ENCODE measurements at places on chromosomes 3 and 15. TPM values are rescaled to one million over a fixed set of nuclear protein-coding genes. Genes with fewer than 3 reads are reported as not detected.

The PYGO1 gene
- 10.6 TPM for total RNA-seq

The CLPX gene
- 45.1 TPM for total RNA-seq

The SV2B gene
- under 0.01 TPM for total RNA-seq

The IQCF5 gene
- not detected for total RNA-seq

The SKOR1 gene
- total RNA-seq: 0.12 TPM

The SHQ1 gene
- total RNA-seq: 19.6 TPM

The FRMD5 gene
- total RNA-seq: 11.1 TPM

The TMC3 gene
- not detected for total RNA-seq

The PBRM1 gene
- total RNA-seq: 96.0 TPM

The ZNF660 gene
- total RNA-seq: 1.7 TPM

The DZIP1L gene
- total RNA-seq: 40.7 TPM

The RNF123 gene
- 24.1 TPM for total RNA-seq

The UROC1 gene
- total RNA-seq: not detected

The LRRC34 gene
- total RNA-seq: 11.1 TPM

The SAMMSON gene
- 0.25 TPM for total RNA-seq

The DOCK3 gene
- total RNA-seq: 0.12 TPM

The DNAH1 gene
- 4.1 TPM for total RNA-seq

The GUCA1C gene
- total RNA-seq: not detected

The TMEM212 gene
- not detected for total RNA-seq

The PLCB2 gene
- 0.66 TPM for total RNA-seq

The STRA6 gene
- 4.5 TPM for total RNA-seq

The ZPLD1 gene
- total RNA-seq: 0.62 TPM

The FAM81A gene
- 0.66 TPM for total RNA-seq

The FEZF2 gene
- total RNA-seq: not detected

Data from uterine smooth muscle cell (primary cell).